ENCODE measurements at places on chromosomes 12 and 14.
A peak's percentile ranks its signal among the peaks of the same experiment; 100 is the strongest.

GRCh38 chr14:103854822-103855733 lies 7.7 kb upstream of the PPP1R13B start:
- DNase-seq, result no peak

DNA sequence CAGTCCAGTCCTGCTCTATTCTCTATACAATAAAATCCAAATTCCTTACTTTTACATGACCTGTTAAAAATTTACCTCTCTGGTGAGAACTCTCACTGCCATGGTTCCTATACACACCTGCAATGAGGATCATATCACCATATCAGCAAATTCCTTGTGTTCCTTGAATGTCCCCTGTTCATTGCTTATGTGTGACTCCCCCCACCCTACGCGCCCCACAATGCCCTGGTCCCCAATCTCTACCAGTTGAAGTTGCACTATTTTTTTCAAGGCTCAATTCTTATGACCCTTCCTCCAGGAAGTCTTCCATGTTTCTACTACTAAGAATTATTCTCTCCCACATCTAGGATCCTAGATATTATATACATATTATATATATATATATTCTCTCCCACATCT lies 82.2 kb upstream of the NEDD1 start:
- DNase-seq, result no peak

DNA sequence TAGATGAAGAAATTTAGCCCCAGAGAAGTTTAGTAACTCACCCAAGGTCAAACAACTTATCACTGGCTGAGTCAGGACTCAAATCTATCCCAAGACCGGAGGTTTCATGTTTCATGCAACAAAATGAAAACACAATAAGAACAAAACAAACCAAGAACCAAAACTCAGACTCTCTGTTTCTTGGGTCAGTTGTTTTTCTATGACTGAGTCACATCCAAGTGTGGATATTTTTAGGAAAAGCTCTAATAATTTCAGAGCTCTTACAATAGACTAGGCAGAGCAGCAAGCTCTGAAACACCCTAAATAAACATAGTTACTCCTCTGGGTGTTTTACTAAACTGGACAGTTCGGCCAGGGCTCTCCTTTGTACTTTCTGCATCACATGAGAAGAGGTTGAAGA lies 87.6 kb upstream of the PRB2 start:
- no peak for DNase-seq

GRCh38 chr14:35147711-35148110 lies 25.4 kb downstream of the PRORP start:
- DNase-seq, result no peak

GRCh38 chr14:77157740-77158139 lies 16.1 kb upstream of the ZDHHC22 start:
- no peak for DNase-seq

GRCh38 chr12:96513166-96513565 lies 23.8 kb downstream of the CFAP54 start:
- DNase-seq, result no peak

- peak; percentile 25 for DNase-seq
These were observed 6.9 kb upstream of the ADCY6 start for GRCh38 chr12:48795550-48796455.

DNA sequence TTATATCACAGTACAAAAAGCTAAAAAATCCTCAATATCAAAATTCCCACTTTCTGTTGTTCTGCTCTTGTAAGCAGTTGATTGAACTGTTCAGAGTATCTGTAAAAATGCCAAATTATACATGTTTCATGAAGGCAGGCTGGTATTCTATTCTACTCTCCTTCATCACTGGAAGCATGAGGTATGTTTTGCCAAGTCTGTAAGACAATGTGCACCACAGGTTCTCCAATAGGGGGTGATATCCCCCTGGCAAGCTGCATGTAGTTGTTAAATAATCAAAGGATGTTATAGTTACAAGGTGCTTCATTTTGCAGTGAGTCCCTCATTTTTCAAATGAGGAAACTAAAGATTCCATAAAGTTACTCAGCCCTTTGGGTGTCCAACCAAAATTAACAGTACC lies 15.1 kb upstream of the NEK9 start:
- no peak for DNase-seq

GRCh38 chr12:25417071-25417470 lies 136.0 kb downstream of the LMNTD1 start:
- DNase-seq, result no peak

- no peak for DNase-seq
These were observed 47.9 kb downstream of the ANKRD9 start for GRCh38 chr14:102461490-102462338.

- no peak for DNase-seq
These were observed 256.5 kb upstream of the HMGA2 start for GRCh38 chr12:65567820-65568219.

GRCh38 chr12:31250179-31250578 lies 75.8 kb downstream of the SINHCAF start:
- no peak for DNase-seq

DNA sequence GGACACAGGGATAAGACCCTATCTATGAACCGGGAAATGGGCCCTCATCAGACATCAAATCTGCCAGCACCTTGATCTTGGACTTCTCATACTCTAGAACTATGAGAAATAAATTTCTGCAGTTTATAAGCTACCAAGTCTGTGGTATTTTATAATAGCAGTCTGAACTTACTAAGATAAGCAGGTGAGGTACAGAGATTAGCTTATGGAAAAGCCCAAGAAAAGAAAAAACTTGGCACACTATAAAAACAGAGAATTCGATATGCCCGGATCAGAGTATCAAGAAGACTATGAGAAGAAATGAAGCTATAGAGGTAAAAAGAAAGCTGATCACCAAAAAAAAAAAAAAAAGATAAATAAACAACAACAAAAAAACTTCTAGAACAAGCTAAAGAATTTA lies 52.6 kb downstream of the EEA1 start:
- DNase-seq, result no peak

DNA sequence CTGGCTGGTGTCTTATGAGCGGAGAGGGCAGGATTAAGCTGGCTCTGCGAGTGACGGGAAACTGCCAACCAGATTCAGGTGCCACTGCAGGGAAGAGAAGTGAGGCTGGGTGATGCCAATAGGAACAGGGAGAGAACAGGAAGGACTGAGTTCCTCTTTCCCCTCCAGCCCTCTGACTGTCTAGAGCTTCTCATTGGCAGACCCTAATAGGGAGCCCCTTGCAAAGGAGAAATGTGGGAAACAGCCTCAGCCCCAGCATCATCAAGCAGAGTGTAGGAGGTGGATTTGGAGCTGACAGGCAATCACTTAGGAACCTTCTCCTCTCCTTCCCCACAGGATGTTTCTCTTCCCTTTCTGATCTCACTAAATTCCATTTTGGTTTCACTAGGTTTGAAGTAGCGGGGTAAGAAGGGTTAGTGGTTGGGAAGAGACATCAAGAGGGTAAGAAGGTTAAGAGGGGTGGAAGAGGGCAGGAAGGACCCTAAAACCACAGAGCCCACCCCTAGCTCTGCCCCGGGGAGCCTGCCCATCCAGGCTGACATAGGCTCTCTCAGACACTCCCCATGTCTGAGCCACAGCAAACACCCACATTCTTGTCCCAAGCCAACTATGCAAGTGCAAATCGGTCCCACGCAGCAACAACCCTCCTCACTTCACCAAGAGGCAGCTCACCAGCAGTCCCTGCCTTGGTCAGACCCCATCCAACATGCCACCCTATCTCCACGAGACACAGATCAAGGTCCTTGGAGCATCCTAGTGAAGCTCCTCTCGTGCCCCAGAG lies 111.1 kb downstream of the STAB2 start:
- no peak for DNase-seq

DNA sequence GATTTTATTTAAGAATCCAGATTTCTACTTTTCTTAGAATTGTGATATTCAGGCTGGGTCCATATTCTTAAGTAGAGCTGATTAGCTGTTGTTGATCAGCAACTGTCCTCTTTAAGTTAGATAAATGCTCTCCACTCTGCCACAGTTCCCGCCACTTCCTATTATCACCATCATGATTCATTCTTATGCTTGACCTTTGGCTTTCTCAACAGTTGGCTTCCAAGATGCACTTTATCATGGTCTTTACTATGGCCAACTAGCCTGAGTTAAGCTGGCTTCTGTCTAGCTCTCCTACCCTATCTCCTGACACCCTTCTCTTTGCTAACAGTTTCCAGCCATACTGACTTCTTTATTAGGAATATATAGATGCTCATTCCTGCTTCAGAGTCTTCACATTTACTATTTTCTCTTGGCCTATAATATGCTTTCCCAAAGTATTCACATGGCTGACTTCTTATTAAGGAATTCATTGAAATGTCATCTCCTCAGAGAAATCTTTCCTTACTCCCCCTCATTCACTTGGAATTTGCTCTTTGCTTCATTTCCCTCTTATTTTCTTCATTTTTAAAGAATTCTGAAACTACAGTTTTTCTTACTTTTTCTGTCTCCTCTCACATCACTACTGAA lies 149.0 kb upstream of the IGF1 start:
- DNase-seq, result no peak

- DNase-seq, result no peak
These were observed 152.2 kb upstream of the CNOT2 start for GRCh38 chr12:70091021-70091521.

- no peak for DNase-seq
These were observed 49.0 kb upstream of the MSRB3 start for GRCh38 chr12:65229441-65229840.

DNA sequence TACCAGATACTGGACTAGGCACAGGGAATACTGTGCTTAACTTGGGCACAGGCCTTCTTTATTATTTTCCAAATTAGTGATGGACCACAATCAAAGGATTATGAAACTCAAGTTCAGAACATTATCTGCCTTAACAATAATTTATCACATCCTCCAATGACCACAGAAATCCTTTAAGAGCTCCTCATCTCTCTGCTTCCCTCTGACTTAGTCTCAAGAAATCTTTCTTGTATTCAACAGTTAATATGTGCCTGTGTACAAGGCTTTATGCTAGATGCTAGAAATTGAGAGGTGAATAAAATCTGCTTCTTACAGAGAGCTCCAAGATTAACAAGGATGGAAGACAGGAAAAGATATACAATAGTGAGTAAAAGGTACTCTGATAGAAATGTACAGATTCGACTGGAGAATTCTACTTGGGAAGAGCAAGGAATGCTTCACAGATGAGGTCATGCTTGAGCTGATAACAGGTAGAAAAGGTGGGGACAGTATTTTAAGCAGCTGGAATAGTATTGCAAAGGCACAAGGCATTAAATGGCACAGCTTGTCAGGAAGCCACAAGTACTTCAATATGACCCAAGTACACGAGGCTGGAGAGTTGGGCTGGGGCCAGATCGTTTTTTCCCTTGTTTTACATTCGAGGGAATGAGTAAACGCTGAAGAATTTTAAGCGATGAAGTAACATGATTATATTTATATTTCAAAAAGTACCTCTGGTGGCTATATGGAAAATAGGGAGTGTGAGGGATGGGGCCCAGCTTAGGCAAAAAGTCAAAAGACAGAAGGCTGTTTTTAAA lies 55.1 kb upstream of the ARID2 start:
- DNase-seq, result no peak

GRCh38 chr14:71202881-71203280 lies 295.6 kb downstream of the PCNX1 start:
- DNase-seq, result no peak

- DNase-seq, result no peak
These were observed 8.2 kb upstream of the ZNF410 start for GRCh38 chr14:73878436-73878835.

GRCh38 chr14:57687416-57687815 lies 178.5 kb downstream of the SLC35F4 start:
- no peak for DNase-seq

DNA sequence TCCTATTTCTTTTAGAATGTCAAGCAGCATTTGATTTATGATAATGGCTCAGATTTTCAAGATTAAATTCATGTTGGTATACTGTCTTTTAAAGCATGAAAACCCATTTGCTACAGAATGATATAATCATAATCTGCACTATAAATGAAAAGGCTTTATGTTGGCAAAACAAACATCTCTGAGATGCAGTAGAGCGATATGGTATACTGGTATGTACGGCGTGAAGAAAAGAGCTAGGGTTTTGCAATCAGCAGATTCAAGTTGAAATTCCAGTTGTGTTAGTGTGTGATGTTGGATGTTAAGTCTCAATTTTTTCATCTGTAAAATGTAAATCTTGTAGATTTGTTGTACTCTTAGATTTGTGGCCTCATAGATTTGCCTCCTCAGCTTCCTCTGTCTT lies 53.2 kb upstream of the DYRK2 start:
- DNase-seq, result no peak

DNA sequence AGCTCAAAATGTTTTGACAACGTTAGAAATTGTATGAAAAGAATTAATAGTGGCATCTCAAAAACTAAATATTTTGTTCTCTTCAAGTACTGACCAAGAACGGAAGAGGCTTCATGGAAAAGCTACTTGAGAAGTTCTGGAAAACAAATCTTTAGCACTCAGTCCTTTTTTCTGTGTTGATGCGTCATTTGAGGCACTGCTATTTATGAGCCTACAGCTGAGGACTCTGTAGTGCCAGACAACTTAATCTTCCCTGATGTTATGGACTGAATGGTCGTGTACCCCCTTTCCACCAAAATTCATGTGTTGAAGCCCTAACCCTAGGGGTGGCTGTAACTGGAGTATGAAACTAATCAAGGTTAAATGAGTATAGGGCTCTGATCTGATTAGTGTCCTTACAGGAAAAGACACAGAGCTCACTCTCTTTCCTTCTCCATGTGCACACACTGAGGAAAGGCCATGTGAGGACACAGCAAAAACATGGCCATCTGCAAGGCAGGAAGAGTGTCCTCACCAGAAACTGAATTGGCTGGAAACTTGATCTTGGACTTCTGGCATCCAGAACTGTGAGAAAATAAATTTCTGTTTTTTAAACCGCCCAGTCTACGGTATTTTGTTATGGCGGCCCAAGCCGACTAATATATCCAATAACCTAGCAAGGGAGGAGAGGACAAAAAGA lies 337.0 kb upstream of the CLEC14A start:
- no peak for DNase-seq

DNA sequence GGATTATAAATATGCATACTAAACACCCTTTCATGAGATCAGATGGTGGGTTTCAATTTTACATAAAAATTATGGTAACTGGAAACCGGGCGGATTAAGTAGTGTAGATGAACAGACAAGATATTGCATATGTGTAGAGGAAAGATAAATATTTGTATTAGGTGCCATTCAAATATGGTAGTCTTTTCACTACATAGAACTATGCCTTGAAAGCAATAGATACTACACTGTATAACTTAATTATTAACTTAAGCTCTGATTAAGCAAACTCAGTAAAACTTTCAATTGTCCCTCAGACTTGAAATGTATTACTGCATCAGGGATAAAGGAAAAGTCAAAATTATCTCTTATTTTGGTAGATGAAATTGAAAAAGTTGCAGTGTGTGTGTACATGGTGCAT lies 1.9 kb downstream of the PTPN21 start:
- DNase-seq, result no peak

GRCh38 chr14:79543967-79544697 lies 667.2 kb downstream of the DIO2 start:
- DNase-seq, result no peak

DNA sequence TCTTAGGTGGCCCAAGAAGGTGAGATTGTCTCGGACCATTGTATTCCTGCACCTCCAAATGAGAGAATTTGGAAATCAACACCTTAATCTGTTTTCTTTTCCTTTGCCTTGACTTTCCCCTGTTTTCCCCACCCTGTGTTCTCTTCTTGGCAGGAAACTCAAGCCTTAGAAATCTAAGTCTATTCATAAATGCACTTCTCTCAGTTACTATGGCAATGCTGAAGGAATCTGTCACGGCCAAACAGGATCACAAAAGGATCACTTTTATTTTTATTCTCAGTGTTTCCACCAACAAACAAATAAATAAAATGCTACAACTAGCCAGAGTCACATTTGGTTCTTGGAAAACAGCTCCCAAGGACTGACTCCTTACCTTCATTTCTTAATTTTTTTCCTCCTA lies 270.5 kb downstream of the BCAT1 start:
- DNase-seq, result no peak

- no peak for DNase-seq
These were observed 322.1 kb downstream of the ACSS3 start for GRCh38 chr12:81400024-81400423.

Data from stimulated activated CD4-positive, alpha-beta T cell treated with anti-CD3 and anti-CD28 coated beads, Interleukin-2, amount 100 ng/mL, for 4 hours (primary cell).